ENCODE measurements at places on chromosomes 1 and 21. TPM values are rescaled to one million over a fixed set of nuclear protein-coding genes. Genes with fewer than 3 reads are reported as not detected.

- DNase-seq, result no peak
- H3K27ac ChIP-seq, result peak overlapping the region; percentile 89
- H3K27me3 ChIP-seq, result no peaks in the 10 kb centered on the region
- H3K36me3 ChIP-seq, result peaks cover 4% of the 10 kb centered on the region
These were observed 80.3 kb downstream of the SSBP3 start for GRCh38 chr1:54325703-54326461.

DNA sequence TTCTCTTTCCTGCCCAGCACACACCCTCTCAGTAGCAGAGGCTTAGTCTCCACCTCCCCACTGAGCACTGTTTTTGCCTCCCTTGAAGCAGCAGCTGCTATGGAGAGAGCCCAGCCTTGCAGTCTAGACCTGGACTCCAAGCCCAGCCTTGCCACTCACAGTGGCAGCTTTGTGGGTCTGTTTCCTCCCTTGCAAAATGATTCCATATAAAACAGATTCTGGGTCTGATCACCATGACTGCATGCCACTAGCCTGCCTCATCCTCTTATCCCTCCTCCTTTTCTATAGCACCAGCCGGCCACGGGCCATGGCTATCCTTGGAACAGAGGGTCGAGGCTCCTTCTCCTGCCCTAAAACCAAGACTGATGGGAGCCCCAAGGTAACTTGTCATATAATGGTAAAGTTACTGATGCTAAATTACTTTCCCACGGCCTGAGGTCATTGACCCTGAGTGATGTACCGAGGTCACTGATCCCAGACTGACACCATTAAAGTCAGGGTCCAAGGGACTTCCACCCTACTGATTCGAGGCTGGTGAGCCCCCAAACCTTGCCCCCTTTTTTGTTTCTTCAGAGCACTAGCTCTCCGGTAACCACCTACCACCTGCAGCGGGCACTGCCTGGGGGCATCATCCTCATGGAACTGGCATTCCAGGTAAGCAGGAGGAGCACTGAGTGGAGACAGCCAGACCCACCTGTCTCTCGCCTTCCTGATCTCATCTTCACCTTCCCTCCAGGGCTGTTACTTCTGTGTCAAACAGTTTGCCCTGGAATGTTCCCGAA is 7.9 kb downstream of the HYI start:
- no peaks in the 10 kb centered on the region for H3K27me3 ChIP-seq
- DNase-seq, result peak; percentile 24
- no peak overlapping the region for H3K4me3 ChIP-seq
- peaks cover 4% of the 10 kb centered on the region for H3K4me1 ChIP-seq
- H3K36me3 ChIP-seq, result peaks cover 92% of the 10 kb centered on the region

GRCh38 chr1:65821386-65821785 is 28.7 kb downstream of the PDE4B start:
- H3K4me1 ChIP-seq, result peaks cover 6% of the 10 kb centered on the region
- H3K27me3 ChIP-seq, result no peaks in the 10 kb centered on the region
- H3K36me3 ChIP-seq, result no peaks in the 10 kb centered on the region
- no peak overlapping the region for H3K4me3 ChIP-seq
- no peak for DNase-seq

- H3K4me1 ChIP-seq, result no peaks in the 10 kb centered on the region
- DNase-seq, result no peak
- H3K4me3 ChIP-seq, result no peak overlapping the region
- no peak overlapping the region for H3K27ac ChIP-seq
These were observed 53.2 kb downstream of the RIPK4 start for GRCh38 chr21:41713495-41714281.

DNA sequence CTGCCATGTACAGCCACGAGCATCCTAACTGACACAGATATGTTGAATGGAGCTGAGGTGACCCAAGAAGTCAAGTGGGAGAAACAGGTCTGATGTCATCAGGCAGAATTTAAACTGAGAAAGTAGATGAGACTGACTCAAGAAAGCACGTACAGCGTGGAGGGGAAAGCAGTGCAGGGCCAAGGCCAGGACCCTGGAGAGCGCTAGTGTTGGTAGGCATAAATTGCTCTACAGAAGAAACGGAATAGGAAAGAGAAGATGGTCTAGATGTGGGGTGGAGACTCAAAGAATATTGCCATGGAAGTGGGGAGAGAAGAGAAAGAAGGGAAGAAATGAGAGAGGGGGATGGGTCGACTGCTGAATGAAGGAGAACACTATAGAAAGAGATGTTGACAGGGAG is 45.3 kb upstream of the GJB5 start:
- no peak overlapping the region for H3K27ac ChIP-seq
- no peaks in the 10 kb centered on the region for H3K4me1 ChIP-seq
- no peaks in the 10 kb centered on the region for H3K27me3 ChIP-seq
- no peak overlapping the region for H3K4me3 ChIP-seq
- no peak for DNase-seq

GRCh38 chr1:11952455-11953109 is 18.1 kb downstream of the PLOD1 start:
- DNase-seq, result no peak
- H3K27me3 ChIP-seq, result no peaks in the 10 kb centered on the region
- H3K4me3 ChIP-seq, result no peak overlapping the region
- H3K36me3 ChIP-seq, result peaks cover 75% of the 10 kb centered on the region
- H3K4me1 ChIP-seq, result no peaks in the 10 kb centered on the region

DNA sequence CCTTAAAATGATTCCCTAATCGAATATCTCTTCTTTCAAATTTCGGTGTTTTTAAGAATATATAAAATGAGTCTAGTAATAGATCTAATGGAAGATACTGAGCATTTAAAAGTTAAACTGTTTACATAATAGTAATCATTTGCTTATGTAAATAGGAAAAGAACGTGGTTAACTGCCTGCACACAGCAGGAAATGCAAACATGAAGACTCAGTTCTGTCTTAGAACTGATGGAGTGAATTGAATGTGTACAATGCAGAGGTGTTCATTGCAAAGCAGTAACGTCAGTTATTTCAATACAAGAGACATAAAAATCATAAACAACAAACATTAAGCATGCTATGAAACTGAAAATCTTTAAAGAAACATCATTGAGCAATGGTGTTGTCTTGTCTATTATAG is 359.4 kb upstream of the ADAMTS5 start:
- H3K4me1 ChIP-seq, result peaks cover 6% of the 10 kb centered on the region
- no peaks in the 10 kb centered on the region for H3K36me3 ChIP-seq

- H3K36me3 ChIP-seq, result no peaks in the 10 kb centered on the region
- H3K4me1 ChIP-seq, result peaks cover 6% of the 10 kb centered on the region
- DNase-seq, result peak; percentile 43
- H3K4me3 ChIP-seq, result no peak overlapping the region
- H3K27me3 ChIP-seq, result peaks cover 5% of the 10 kb centered on the region
These were observed 14.8 kb upstream of the PSMA5 start for GRCh38 chr1:109441069-109441468.

NPPA gene
- total RNA-seq, result not detected

BTBD19 gene
- 0.56 TPM for total RNA-seq

CITED4 gene
- 0.28 TPM for total RNA-seq
